ENCODE measurements at places on chromosomes 1 and 21.

DNA sequence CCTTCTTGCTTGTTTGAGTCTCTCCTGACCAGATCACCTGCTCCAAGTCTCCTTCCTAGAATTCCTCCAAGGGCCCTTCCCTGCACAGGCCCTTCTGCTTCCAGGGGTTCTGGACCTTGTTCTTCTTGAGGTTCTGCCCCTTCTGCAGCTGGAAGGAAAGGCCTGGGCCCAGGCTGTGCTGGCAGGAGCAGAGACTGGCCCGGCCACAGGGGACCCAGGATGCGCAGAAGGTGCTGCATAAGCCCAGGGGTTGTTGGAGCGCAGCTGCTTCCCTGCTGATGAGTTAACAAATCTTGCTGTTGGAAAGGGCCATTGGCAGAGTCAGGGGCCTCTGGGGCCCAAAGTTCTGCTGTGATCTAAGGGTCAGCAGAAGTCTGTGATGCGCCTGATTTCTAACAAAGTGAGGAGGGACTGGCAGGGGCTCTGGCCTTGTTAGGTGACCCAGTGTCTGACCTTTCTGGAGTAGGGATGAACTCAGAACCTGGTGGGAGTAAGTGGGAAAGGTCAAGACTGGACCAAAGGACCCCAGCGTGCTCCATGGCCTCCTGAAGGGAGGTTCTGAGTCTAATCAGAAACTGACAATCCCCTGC lies 509.8 kb downstream of the PTPRU start:
- DNase-seq: no peak

GRCh38 chr1:186900539-186901237 lies 71.9 kb downstream of the PLA2G4A start:
- DNase-seq: no peak

GRCh38 chr1:214234635-214235025 lies 46.3 kb upstream of the SMYD2 start:
- no peak for DNase-seq

DNA sequence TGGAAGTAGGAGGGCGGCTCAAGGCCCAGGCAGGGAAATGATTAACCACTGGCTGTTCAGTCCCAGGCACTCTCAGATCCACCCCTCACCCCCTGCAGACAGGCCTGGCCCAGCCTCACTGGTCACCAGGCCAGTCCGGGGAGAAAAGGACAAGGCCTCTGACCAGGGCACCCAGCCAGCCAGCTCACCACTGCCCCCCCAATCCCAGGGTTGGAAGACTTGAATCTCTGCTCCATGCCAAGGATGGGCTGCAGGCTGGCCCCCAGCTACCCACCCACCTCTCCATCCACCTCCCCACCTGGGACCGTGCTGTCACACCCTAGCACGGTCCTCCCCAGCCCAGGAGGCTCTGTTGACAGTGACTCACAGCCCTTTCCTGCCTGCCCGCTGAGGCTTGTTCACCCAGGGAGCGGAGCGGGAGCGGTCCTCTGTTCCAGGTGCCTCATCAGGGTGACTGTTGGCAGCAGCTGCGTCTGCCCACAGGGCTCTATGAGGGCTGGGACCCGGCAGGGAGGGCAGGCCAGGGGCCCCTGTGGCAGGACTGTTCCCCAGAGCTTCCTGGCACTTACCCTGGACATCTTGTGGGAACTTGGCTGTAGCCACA lies 2.2 kb downstream of the LAD1 start:
- DNase-seq: no peak

DNA sequence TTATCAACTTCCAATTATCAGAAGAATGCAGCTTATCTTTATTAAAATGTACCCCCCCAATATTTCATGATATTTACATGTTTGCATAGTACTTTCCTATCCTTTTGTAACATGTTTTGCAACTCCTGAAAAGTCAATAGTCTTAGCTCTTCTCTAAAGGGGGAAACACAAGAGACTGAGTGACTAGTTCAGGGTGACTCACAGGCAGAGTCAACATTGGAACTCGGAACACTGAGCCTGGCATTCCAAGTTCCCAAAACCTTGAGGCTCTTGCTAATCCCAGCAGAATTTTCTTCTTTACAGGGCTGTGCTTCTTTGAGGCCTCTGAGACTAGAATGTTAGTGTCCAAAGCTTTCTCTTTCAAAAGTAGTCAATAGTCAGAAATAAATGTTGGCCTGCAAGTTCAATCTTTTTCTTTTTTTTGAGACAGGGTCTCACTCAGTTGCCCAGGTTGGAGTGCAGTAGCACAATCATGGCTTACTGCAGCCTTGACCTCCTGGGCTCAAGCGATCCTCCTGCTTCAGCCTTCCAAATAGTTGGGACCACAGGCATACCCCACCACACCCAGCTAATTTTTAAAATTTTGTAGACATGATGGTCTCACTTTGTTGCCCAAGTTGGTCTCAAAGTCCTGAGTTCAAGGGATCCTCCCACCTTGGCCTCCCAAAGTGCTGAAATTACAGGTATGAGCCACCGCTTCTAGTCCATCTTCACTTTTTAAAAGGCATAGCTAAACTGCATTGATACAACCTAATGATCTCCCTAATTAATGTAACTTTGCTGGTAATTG lies 37.5 kb downstream of the ZNF281 start:
- no peak for DNase-seq

DNA sequence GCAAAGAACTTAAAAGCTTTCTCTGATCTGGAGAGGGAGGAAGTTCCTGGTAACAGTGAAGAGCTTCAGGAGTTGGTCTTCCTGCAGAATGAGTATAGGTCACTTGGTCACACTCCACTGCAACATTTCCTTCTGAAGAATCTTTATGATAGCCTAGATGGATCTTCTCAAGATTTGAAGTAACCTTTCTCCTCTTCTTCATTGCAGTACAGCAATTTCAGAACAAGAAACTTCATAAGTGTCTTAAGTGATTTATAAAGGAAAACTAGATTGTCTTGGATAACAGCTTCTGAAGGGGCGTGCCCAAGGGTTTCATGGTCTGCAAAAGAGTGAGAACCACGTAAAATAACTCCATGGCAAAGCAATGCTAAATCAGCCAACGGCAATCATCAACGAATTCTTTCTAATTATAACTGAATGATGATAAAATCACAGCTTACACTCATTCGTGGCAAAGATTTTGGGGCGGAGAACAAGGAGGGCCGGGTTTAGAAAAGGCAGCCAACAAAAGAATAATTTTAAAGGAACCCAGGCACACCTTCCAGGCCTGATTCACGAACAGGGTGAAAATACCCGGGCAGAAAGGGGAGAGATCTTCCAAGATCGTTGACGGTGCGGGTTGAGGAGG lies 53.9 kb upstream of the ASPM start:
- no peak for DNase-seq

GRCh38 chr1:83967336-83967735 lies 31.6 kb downstream of the TTLL7 start:
- no peak for DNase-seq

GRCh38 chr1:230303822-230304221 lies 122.3 kb downstream of the PGBD5 start:
- DNase-seq: no peak

DNA sequence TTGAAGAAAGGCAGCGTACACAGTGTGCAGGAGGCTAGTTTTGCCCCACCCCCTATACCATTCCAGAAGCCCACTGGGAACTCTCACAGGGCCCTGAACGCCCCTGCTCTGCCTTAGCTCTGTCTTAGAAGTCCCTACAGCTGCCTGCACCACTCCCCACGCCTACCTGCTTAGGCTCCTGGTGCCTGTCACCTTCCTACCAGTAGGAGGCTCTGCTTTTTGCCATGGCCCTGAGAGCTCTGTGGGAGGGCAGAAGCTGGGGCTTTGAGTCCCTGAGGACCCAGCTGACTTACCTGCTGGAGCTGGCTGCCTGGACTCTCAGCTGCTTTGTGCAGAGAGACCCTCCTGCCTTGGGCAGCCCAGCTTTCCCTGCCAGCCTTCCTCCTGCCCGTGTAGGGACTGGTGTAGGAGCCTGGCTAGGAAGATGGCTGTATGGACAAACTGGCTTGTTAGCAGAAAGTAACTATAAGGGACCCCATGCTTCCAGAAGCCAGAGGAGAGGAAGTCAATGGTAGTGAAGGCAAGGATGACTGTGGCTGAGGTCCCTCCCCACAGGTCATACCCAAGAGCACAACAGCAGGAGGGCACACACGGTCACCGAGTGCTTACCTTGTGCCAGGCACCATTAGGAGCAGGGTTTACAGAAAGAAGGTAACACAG lies 9.8 kb upstream of the CELSR2 start:
- DNase-seq: peak; percentile 55

- DNase-seq: no peak
Measured at GRCh38 chr1:109881906-109882287, 28.8 kb upstream of the CSF1 start.
